Bronchial smooth muscle cell (primary cell): ENCODE measurements at places on chromosomes 2 and 18. TPM values are rescaled to one million over a fixed set of nuclear protein-coding genes. Genes with fewer than 3 reads are reported as not detected.

Gene SPATA3
- total RNA-seq, result not detected in 2 replicates

Gene WNT10A
- total RNA-seq, result not detected in 2 replicates

Gene DPYSL5
- not detected in 2 replicates for total RNA-seq

Gene ANKRD29
- total RNA-seq, result 5.9 and 9.8 TPM in 2 replicates

Gene IL37
- not detected in 2 replicates for total RNA-seq

Gene AQP12B
- total RNA-seq, result not detected in 2 replicates

Gene TMEM198
- 0.95 and 1.3 TPM in 2 replicates for total RNA-seq

Gene LYPD6
- under 0.01 TPM in 1 of 2 replicates, not detected in the other for total RNA-seq

Gene COBLL1
- 1.1 and 2.5 TPM in 2 replicates for total RNA-seq

Gene NDC80
- total RNA-seq, result 0.94 and 3.3 TPM in 2 replicates

Gene RBM44
- 0.16 and 0.17 TPM in 2 replicates for total RNA-seq

Gene CPS1
- total RNA-seq, result 9.1 and 34.6 TPM in 2 replicates

Gene GKN1
- not detected in 2 replicates for total RNA-seq

Gene HOXD8
- not detected in 2 replicates for total RNA-seq

Gene ONECUT2
- under 0.01 TPM in 1 of 2 replicates, not detected in the other for total RNA-seq

Gene TNFAIP6
- 37.2 and 86.0 TPM in 2 replicates for total RNA-seq

Gene TP53I3
- total RNA-seq, result 55.4 and 99.1 TPM in 2 replicates

Gene FBXO41
- 0.60 and 0.95 TPM in 2 replicates for total RNA-seq

Gene FAHD2B
- total RNA-seq, result 4.1 and 7.2 TPM in 2 replicates

Gene ACVR2A
- 10.1 and 29.6 TPM in 2 replicates for total RNA-seq

Gene MEP1B
- total RNA-seq, result not detected in 2 replicates

Gene RTP5
- total RNA-seq, result not detected in 2 replicates

Gene FNDC4
- total RNA-seq, result 15.2 and 19.4 TPM in 2 replicates

Gene CYTIP
- 0.16 TPM in 1 of 2 replicates, not detected in the other for total RNA-seq

Gene NPHP1
- total RNA-seq, result 5.5 and 5.7 TPM in 2 replicates

Gene CCDC74B
- 4.1 and 10.6 TPM in 2 replicates for total RNA-seq

Gene HOXD13
- not detected in 2 replicates for total RNA-seq

Gene TBR1
- not detected in 2 replicates for total RNA-seq

Gene IL18RAP
- not detected in 2 replicates for total RNA-seq

Gene ASXL3
- under 0.01 and 0.69 TPM in 2 replicates for total RNA-seq

Gene UGT1A6
- total RNA-seq, result not detected in 2 replicates

Gene HAAO
- total RNA-seq, result 1.6 and 12.2 TPM in 2 replicates

Gene CYS1
- 3.2 and 5.0 TPM in 2 replicates for total RNA-seq

Gene ATOH8
- 24.6 and 29.5 TPM in 2 replicates for total RNA-seq

Gene POTEJ
- total RNA-seq, result not detected in 2 replicates

Gene ANKRD30BL
- not detected in 2 replicates for total RNA-seq

Gene CFC1
- not detected in 2 replicates for total RNA-seq

Gene HTR2B
- 11.7 and 13.4 TPM in 2 replicates for total RNA-seq

Gene SLC5A7
- total RNA-seq, result not detected in 2 replicates

Gene PLEKHM3
- 10.6 and 18.6 TPM in 2 replicates for total RNA-seq

Gene EVX2
- total RNA-seq, result not detected in 2 replicates

Gene CDH2
- 9.8 and 10.5 TPM in 2 replicates for total RNA-seq

Gene DSG1
- not detected in 2 replicates for total RNA-seq

Gene SH2D6
- 0.17 and 0.63 TPM in 2 replicates for total RNA-seq

Gene PASK
- 2.5 and 3.9 TPM in 2 replicates for total RNA-seq

Gene MC5R
- total RNA-seq, result not detected in 2 replicates

Gene LBX2
- total RNA-seq, result 3.8 and 6.4 TPM in 2 replicates

Gene METTL21A
- 4.1 and 5.7 TPM in 2 replicates for total RNA-seq

Gene ITPRID2
- 145 and 193 TPM in 2 replicates for total RNA-seq

Gene ALPI
- not detected in 2 replicates for total RNA-seq

Gene GAD1
- under 0.01 and 0.09 TPM in 2 replicates for total RNA-seq

Gene RTTN
- total RNA-seq, result 6.5 and 7.4 TPM in 2 replicates

Gene IL36RN
- not detected in 2 replicates for total RNA-seq

Gene SPP2
- total RNA-seq, result 0.16 TPM in 1 of 2 replicates, not detected in the other

Gene C1QL2
- total RNA-seq, result not detected in 2 replicates
